Activated T-cell treated with anti-CD3 and anti-CD28 coated beads, Interleukin-2, amount 50 U/mL, for 4 hours (primary cell): ENCODE measurements at places on chromosomes 16 and 17. TPM values are rescaled to one million over a fixed set of nuclear protein-coding genes. Genes with fewer than 3 reads are reported as not detected.

The NPB gene
- not detected for total RNA-seq

The SGCA gene
- total RNA-seq, result not detected

The CACNA1H gene
- total RNA-seq, result 0.34 TPM

The SUMO2 gene
- 609 TPM for total RNA-seq

The TEKT1 gene
- total RNA-seq, result not detected

The MEFV gene
- not detected for total RNA-seq

The KLHL10 gene
- not detected for total RNA-seq
